Fibroblast of lung (primary cell): ENCODE measurements at places on chromosomes 3 and 15. TPM values are rescaled to one million over a fixed set of nuclear protein-coding genes. Genes with fewer than 3 reads are reported as not detected.

GRCh38 chr15:40310001-40310959 is 2.5 kb upstream of the PLCB2 start:
- no peak overlapping the region for H3K4me3 ChIP-seq
- H3K27ac ChIP-seq: no peak overlapping the region
- no peaks in the 10 kb centered on the region for H3K36me3 ChIP-seq
- H3K4me1 ChIP-seq: peaks cover 2% of the 10 kb centered on the region
- no peak for DNase-seq

GRCh38 chr3:56758539-56758981 is 43.2 kb downstream of the ARHGEF3 start:
- DNase-seq: peak; percentile 93
- H3K27me3 ChIP-seq: no peaks in the 10 kb centered on the region
- H3K27ac ChIP-seq: peak overlapping the region; percentile 37
- peaks cover 2% of the 10 kb centered on the region for H3K4me1 ChIP-seq
- no peaks in the 10 kb centered on the region for H3K36me3 ChIP-seq

GRCh38 chr15:89504166-89504565 is 7.8 kb upstream of the RHCG start:
- peaks cover 5% of the 10 kb centered on the region for H3K27me3 ChIP-seq
- no peak overlapping the region for H3K4me3 ChIP-seq
- H3K36me3 ChIP-seq: no peaks in the 10 kb centered on the region
- no peak overlapping the region for H3K27ac ChIP-seq
- no peak for DNase-seq

DNA sequence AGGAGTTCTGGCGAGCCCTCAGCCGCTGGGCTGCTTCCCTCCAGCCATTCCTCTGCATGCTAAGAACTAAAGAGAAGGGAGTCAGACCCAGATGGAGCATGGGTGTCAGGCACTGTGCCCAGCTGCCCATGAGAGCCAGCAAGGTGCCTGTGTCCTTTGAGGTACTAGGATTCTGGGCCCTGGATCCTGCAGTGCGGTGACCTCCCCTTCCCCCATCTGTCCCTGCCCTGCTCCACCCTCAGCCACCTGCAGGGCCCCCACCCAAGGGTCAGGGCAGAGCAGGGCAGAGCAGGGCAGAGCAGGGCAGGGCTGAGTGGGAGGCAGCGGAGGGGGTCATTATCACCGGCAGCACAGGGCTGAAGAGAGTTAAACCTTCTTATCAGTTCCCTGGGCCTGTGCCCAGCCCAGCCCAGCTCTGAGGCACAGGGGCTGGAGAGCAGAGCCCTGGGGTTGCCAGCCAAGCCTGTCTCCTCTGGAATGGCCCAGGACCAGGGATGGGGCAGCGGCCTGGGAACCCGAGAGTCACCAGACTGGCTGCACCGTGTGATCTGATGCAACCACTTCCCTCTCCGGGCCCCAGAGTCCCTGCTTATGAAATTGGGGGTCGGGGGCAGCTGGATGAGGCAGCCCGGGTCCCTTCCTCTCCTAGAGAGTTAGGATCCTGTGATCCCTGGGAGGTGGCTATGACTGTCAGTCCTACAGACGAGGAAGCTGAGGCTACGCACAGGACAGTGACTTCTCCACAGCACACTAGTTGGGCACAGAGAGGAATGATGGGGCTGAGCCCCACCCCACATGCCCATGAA is 17.3 kb downstream of the ZDHHC19 start:
- H3K27ac ChIP-seq: no peak overlapping the region
- H3K27me3 ChIP-seq: no peaks in the 10 kb centered on the region

- no peak overlapping the region for H3K27ac ChIP-seq
- H3K4me3 ChIP-seq: no peak overlapping the region
- peaks cover 14% of the 10 kb centered on the region for H3K36me3 ChIP-seq
- no peaks in the 10 kb centered on the region for H3K27me3 ChIP-seq
- no peak for DNase-seq
Observed at GRCh38 chr15:98951493-98952320, 55.9 kb downstream of the PGPEP1L start.

- DNase-seq: no peak
- no peaks in the 10 kb centered on the region for H3K36me3 ChIP-seq
- H3K27ac ChIP-seq: no peak overlapping the region
- H3K4me3 ChIP-seq: no peak overlapping the region
- no peaks in the 10 kb centered on the region for H3K4me1 ChIP-seq
- no peaks in the 10 kb centered on the region for H3K27me3 ChIP-seq
Observed at GRCh38 chr3:65265942-65266590, 578.3 kb upstream of the ADAMTS9 start.

DNA sequence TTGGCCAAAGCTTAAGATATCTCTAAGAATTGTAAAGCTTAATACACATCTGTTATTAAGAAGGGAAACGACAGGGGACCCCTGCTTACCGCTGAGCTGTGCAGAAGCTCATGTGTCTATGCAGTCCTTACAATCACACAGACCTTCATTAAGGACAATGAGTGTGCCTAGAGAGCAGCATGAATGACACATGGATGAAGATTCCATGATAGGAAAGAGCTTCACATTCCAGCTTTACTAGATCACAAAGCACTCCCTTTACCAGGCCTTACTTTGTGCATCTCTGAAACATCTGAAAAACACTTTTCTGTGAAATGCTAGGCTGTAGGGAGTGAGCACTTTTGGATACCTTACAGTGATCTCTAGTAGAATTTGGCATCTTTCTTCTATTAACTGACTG is 32.0 kb downstream of the RNF168 start:
- no peak overlapping the region for H3K27ac ChIP-seq
- no peaks in the 10 kb centered on the region for H3K4me1 ChIP-seq
- H3K27me3 ChIP-seq: no peaks in the 10 kb centered on the region
- H3K4me3 ChIP-seq: no peak overlapping the region

GRCh38 chr3:13073326-13074005 is at the start of gene IQSEC1:
TSS of gene IQSEC1 (minus strand) at chr3:13073429. CDS start at chr3:13073014, 415 bp downstream.
- H3K36me3 ChIP-seq: no peaks in the 10 kb centered on the region
- H3K4me3 ChIP-seq: no peak within 1 kb of the TSS
- H3K4me1 ChIP-seq: no peaks in the 10 kb centered on the region
- peaks cover 22% of the 10 kb centered on the region for H3K27me3 ChIP-seq

DNA sequence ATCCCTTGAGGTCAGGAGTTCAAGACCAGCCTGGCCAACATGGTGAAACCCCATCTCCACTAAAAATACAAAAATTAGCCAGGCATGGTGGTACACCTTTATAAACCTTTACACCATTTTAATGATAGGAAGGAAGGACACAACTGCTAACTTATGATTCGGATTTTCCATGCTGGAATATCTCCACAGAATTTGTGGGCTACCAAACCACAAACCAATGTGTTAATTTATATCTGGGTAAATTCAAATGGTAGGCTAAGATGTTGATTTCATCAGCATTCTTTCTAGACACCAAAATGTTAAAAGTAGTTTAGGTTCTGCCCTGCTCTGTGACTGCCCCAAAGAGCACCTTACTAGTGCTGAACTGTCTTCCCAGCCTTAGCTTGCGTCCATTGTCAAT is 72.8 kb downstream of the POLQ start:
- H3K4me1 ChIP-seq: no peaks in the 10 kb centered on the region
- H3K27me3 ChIP-seq: no peaks in the 10 kb centered on the region
- H3K4me3 ChIP-seq: no peak overlapping the region
- DNase-seq: peak; percentile 33
- peaks cover 2% of the 10 kb centered on the region for H3K36me3 ChIP-seq

DNA sequence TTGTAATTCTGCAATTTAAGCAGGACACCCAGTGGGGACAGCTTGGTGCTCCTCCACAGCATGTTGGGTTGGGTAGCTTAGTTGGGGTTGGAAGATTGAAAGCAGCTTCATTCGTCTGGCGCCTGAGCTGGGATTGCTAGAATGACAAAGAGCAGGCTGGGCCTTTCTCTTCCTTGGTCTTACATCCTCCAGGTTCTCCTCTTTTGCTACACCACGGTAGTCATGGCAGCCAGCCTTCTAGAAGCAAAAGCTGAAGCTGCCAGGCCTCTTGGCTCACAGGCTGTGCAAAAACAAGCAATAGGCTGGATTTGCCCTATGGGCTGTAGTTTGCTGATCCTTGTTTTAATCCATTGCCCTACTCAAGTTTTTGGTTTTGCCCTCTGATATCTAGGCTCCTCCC is 3.2 kb upstream of the ANXA2 start:
- H3K27ac ChIP-seq: no peak overlapping the region
- DNase-seq: no peak
- H3K4me3 ChIP-seq: no peak overlapping the region

DNA sequence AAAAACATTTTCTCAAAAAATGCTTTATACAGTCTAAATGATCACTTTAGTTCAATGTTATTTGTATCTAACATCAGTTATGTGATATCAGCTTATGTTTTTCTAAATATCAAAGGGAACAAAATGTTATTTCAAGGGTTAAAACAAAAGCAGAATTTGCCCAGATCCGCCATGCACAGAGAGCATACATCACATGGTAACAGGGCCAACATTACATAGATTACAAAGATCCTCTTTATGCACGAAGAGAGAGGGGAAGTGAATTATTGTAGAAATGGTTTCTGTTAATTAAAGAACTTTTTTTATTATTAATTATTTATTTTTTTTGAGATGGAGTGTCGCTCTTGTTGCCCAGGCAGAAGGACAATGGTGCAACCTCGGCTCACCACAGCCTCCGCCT is 100.8 kb upstream of the MME start:
- H3K36me3 ChIP-seq: no peaks in the 10 kb centered on the region
- no peak overlapping the region for H3K4me3 ChIP-seq
- H3K27ac ChIP-seq: no peak overlapping the region
- no peak for DNase-seq

DNA sequence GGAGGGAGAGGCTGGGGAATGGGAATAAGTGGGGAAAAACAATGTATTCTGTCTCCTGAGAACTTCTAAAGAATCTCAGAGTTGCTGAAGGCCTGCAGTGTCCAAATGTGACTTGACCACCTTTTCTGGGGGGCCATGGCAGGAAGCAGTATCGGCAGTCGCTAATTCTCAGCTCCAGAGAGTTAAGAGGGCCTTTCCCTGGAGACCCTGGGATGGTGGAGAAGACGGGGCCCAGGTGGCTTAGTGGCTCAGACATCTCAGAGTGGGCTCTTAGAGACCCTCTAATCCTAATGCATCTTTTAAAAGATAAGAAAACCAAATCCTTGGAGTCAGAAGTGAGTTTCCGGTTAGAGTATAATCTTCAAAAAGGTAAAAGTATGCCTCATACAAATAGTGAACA is 15.1 kb downstream of the RTP4 start:
- H3K27ac ChIP-seq: no peak overlapping the region
- H3K4me3 ChIP-seq: no peak overlapping the region
- H3K36me3 ChIP-seq: no peaks in the 10 kb centered on the region
- no peak for DNase-seq
- H3K27me3 ChIP-seq: no peaks in the 10 kb centered on the region

DNA sequence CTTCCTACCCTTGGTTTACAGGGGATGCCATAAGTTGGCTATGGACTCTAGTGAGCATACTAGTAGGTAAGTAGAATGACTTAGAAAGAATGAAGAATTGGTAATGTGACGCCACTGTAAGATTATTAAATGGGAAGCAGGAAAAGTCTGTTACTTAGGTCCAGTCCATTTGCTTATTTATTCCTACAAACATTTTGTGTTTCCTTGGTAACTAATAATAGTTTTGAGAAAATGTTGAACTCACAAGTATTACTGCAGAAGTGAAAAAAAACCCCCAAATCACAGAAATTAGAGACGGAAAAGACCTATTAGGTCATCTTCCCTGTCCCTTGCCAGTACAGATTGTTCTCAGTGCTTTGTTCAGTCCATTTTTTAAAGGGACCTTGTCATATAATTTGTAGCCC is 63.5 kb downstream of the CMSS1 start:
- no peaks in the 10 kb centered on the region for H3K36me3 ChIP-seq
- peak; percentile 61 for DNase-seq
- H3K4me1 ChIP-seq: no peaks in the 10 kb centered on the region
- no peak overlapping the region for H3K4me3 ChIP-seq

GRCh38 chr3:31919528-31919927 is 61.5 kb downstream of the OSBPL10 start:
- H3K4me3 ChIP-seq: no peak overlapping the region
- H3K27me3 ChIP-seq: no peaks in the 10 kb centered on the region
- no peaks in the 10 kb centered on the region for H3K4me1 ChIP-seq
- no peak for DNase-seq
- no peak overlapping the region for H3K27ac ChIP-seq

- DNase-seq: no peak
- no peak overlapping the region for H3K27ac ChIP-seq
- H3K4me1 ChIP-seq: no peaks in the 10 kb centered on the region
- no peak overlapping the region for H3K4me3 ChIP-seq
Observed at GRCh38 chr15:93730724-93731123, 500.6 kb upstream of the MCTP2 start.

DNA sequence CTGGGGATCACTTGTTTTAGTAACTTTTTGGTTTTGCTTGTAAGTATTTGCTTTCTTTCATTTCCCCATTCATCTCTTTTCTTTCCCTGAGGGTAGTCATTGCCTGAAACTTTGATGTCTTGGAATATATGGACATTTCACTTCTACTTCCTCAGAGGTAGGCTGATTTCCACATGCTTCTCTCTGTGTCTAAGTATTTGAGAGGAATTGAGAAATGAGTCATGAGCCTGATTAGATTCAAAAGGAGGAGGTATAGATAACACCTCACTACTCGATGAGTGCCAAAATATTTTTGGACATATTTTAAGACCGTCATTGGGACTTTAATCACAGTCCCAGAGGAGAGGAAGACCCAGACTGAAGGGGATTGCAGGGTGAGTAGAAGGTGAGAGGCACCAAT is 480.1 kb upstream of the SGO1 start:
- no peaks in the 10 kb centered on the region for H3K4me1 ChIP-seq
- no peaks in the 10 kb centered on the region for H3K27me3 ChIP-seq
- no peak for DNase-seq
- H3K27ac ChIP-seq: no peak overlapping the region
- H3K4me3 ChIP-seq: no peak overlapping the region
- H3K36me3 ChIP-seq: no peaks in the 10 kb centered on the region

DNA sequence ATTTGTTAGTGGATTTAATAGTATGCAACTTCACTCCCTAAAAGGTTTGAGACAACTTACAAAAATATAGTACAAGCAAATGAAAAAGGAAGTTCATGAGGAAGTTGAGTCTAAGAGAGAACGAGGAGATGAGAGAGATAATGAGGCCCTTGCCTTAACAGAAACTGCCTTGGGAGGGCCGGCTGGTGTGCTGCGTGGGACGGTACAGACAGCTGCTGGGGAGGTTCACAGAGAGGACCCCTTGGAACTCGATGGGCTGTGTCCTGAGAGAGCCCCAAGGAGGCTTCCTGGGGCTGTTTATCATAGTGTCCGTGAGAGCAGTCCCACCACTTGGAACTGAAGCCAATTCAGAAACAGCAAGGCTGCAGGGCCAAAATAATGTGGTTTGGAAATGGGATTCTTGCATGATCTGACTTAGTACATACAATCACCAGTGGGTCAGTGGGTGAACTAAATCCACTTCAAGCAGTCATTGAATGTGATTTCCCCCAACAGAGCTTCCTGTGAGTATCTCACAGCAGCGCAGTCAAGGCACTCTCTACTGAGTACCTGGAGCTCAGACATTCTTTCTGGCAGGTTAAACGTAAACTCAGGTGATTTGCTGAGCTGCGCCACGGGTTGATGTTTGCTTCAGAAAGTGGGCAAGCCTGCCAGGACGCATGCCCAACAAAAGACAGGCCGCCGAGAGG is 90.8 kb downstream of the CRTC3 start:
- no peak overlapping the region for H3K4me3 ChIP-seq
- DNase-seq: peak; percentile 21
- H3K36me3 ChIP-seq: peaks cover 4% of the 10 kb centered on the region
- H3K27ac ChIP-seq: no peak overlapping the region
- H3K4me1 ChIP-seq: no peaks in the 10 kb centered on the region

The SLC27A2 gene
- under 0.01 and 0.66 TPM in 2 replicates for total RNA-seq

The MRPS22 gene
- 81.3 and 90.1 TPM in 2 replicates for total RNA-seq

The SUCNR1 gene
- under 0.01 TPM in 2 replicates for total RNA-seq

The SRGAP3 gene
- 10.0 and 12.4 TPM in 2 replicates for total RNA-seq
